GM23338 (cell line): ENCODE measurements at places on chromosomes 5 and 9. TPM values are rescaled to one million over a fixed set of nuclear protein-coding genes. Genes with fewer than 3 reads are reported as not detected.

- H3K36me3 ChIP-seq, result no peaks in the 10 kb centered on the region
- no peaks in the 10 kb centered on the region for H3K27me3 ChIP-seq
- no peak overlapping the region for H3K27ac ChIP-seq
- peaks cover 24% of the 10 kb centered on the region for H3K4me1 ChIP-seq
- DNase-seq, result no peak
Measured at GRCh38 chr9:80380301-80380700, 808.5 kb downstream of the TLE4 start.

PCDHB6 gene
- 0.11 and 0.17 TPM in 2 replicates for polyA plus RNA-seq

SPINK5 gene
- 6.9 and 8.8 TPM in 2 replicates for polyA plus RNA-seq

GRCh38 chr9:91682806-91683205 is 259.2 kb upstream of the NFIL3 start:
- DNase-seq, result no peak
- no peak overlapping the region for H3K4me3 ChIP-seq
- no peaks in the 10 kb centered on the region for H3K36me3 ChIP-seq
- peaks cover 10% of the 10 kb centered on the region; the same call in 1 of the 2 replicates for H3K4me1 ChIP-seq
- no peak overlapping the region for H3K27ac ChIP-seq

KIF2A gene
- polyA plus RNA-seq, result 98.7 and 122 TPM in 2 replicates

- no peaks in the 10 kb centered on the region for H3K4me1 ChIP-seq
- H3K27ac ChIP-seq, result no peak overlapping the region
- no peak for DNase-seq
- H3K36me3 ChIP-seq, result no peaks in the 10 kb centered on the region
- no peaks in the 10 kb centered on the region for H3K27me3 ChIP-seq
Measured at GRCh38 chr5:20029266-20029665, 41.3 kb upstream of the CDH18 start.

PNPLA7 gene
- 0.28 and 0.45 TPM in 2 replicates for polyA plus RNA-seq

- H3K4me3 ChIP-seq, result 0 out of 2 replicates have a peak overlapping the region, but pooled peaks have one; percentile 18
- no peak overlapping the region for H3K27ac ChIP-seq
- peaks cover 87% of the 10 kb centered on the region for H3K27me3 ChIP-seq
- no peak for DNase-seq
- H3K4me1 ChIP-seq, result peaks cover 13% of the 10 kb centered on the region
- no peaks in the 10 kb centered on the region for H3K36me3 ChIP-seq
Measured at GRCh38 chr9:68515326-68516017, 25.2 kb downstream of the TMEM252 start.

- no peaks in the 10 kb centered on the region for H3K27me3 ChIP-seq
- H3K4me3 ChIP-seq, result no peak overlapping the region
- H3K27ac ChIP-seq, result no peak overlapping the region
- no peaks in the 10 kb centered on the region for H3K36me3 ChIP-seq
Measured at GRCh38 chr5:80905405-80905804, 54.8 kb upstream of the RASGRF2 start.

PCDHB12 gene
- 0.80 and 1.3 TPM in 2 replicates for polyA plus RNA-seq

MSX2 gene
- 0.37 and 0.47 TPM in 2 replicates for polyA plus RNA-seq

TRIO gene
- 13.8 and 14.9 TPM in 2 replicates for polyA plus RNA-seq

BNC2 gene
- 9.9 and 12.7 TPM in 2 replicates for polyA plus RNA-seq

DNA sequence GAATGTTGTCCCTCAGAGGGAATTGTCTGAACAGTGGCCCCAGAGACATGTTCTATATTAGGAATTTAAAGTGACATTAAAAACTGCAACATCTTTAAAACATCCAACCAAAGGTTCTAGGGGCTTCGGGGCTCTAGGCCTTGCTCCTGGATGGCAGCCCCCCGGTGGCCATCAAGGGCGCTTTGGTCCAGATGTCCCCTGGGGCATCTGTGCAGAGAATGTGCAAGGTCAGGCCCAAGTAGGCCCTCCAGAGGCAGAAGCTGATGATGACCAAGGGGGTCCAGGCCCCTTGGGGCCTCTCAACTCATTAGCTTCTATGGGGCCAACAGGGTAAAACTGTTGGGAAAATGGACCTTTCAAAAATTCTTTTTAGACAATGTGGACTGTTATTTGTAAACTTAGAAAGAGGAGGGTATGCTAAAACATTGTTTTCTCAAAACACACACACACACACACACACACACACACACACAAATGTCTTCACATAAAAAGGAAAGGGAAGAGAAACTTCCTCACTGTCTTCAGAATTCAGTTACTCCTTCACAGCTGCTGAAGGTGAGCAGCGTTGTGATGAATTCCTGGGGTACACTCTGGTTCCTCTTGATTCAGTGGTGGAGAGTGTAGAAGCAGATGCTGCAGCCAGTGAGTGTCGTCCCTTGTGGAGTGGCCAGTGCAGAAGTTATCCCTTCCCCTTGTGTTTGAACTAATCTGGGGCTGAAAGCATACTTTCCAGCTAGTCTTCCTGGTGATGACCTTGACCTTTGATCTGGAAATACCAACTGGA is 125.2 kb downstream of the WDR41 start:
- no peaks in the 10 kb centered on the region for H3K27me3 ChIP-seq
- no peak overlapping the region for H3K4me3 ChIP-seq
- DNase-seq, result peak; percentile 39
- H3K36me3 ChIP-seq, result no peaks in the 10 kb centered on the region
- no peak overlapping the region for H3K27ac ChIP-seq

- no peak overlapping the region for H3K4me3 ChIP-seq
- peak; percentile 92 for DNase-seq
- H3K27ac ChIP-seq, result no peak overlapping the region
- H3K4me1 ChIP-seq, result peaks cover 4% of the 10 kb centered on the region
- no peaks in the 10 kb centered on the region for H3K27me3 ChIP-seq
Measured at GRCh38 chr9:133742849-133743444, 4.8 kb upstream of the SARDH start.

DNA sequence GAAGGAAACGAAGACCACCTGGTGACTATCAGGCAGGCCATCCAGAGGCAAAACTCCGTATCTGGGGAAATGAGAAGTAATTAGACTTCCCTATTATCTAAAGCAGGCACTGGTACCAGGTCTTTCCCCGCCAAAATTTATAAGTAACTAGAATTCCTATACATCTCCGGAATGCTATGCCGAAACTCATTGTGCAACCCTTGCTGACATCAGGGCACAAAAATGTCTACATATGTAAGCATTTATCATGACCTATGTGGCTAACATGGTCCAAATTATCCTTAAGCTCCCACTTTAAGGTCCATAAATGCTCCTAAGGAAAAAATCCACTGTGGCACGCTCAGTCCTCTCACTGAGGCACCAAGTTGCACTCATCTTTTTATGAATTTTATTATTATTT is 17.8 kb downstream of the ACTL7B start:
- H3K27ac ChIP-seq, result no peak overlapping the region
- H3K4me3 ChIP-seq, result no peak overlapping the region
- no peaks in the 10 kb centered on the region for H3K36me3 ChIP-seq
- no peaks in the 10 kb centered on the region; the same call in 1 of the 2 replicates for H3K4me1 ChIP-seq

SOHLH1 gene
- not detected in 2 replicates for polyA plus RNA-seq

GRCh38 chr5:100824635-100825034 is 78.4 kb downstream of the ST8SIA4 start:
- no peak for DNase-seq
- no peak overlapping the region for H3K27ac ChIP-seq
- H3K4me3 ChIP-seq, result no peak overlapping the region
- H3K4me1 ChIP-seq, result peaks cover 21% of the 10 kb centered on the region
- H3K36me3 ChIP-seq, result no peaks in the 10 kb centered on the region

FAXDC2 gene
- 2.5 and 4.0 TPM in 2 replicates for polyA plus RNA-seq

DNA sequence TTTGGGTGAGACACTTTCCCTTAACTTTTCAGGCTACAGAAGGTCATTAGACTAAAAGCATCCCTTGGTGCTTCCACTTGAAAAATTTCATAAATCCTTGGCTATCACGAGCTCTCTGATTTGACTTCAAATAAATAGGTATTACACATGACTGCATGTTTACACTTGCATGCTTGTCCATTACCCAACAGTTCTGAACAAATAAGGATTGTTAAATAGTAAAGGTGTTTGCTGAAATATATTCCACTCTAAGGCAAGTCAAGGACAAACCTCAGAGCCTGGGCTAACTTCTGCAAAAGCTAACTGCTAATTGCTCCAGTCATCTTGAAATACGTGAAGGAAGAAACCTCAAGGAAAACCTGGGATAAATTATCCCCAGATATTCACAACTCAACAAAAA is 14.5 kb downstream of the FBXW2 start:
- no peak overlapping the region; the same call in 1 of the 2 replicates for H3K27ac ChIP-seq
- H3K4me1 ChIP-seq, result no peaks in the 10 kb centered on the region
- no peaks in the 10 kb centered on the region for H3K27me3 ChIP-seq
- no peak for DNase-seq
- H3K4me3 ChIP-seq, result no peak overlapping the region

DNA sequence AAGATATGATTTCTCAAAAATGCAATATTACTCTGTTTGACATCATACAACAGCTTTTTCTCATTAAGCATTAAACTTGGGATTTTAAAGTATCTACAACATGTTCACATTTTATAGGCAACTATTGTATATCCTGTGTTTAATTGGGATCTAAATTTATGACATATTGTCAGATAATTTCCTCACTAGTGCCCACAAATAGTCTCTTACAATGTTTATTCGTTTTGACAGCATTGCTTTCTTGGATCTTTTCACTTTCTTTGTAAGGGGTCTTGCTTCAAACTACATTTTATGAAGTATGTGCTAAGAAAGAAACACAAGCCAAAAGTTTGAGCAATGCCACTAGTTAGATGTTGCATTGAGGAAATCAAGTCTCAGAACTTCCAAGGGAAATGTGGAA is 285.1 kb downstream of the TMEM167A start:
- H3K4me3 ChIP-seq, result no peak overlapping the region
- no peak for DNase-seq
- no peaks in the 10 kb centered on the region for H3K27me3 ChIP-seq
- H3K36me3 ChIP-seq, result no peaks in the 10 kb centered on the region
- H3K27ac ChIP-seq, result no peak overlapping the region

DNA sequence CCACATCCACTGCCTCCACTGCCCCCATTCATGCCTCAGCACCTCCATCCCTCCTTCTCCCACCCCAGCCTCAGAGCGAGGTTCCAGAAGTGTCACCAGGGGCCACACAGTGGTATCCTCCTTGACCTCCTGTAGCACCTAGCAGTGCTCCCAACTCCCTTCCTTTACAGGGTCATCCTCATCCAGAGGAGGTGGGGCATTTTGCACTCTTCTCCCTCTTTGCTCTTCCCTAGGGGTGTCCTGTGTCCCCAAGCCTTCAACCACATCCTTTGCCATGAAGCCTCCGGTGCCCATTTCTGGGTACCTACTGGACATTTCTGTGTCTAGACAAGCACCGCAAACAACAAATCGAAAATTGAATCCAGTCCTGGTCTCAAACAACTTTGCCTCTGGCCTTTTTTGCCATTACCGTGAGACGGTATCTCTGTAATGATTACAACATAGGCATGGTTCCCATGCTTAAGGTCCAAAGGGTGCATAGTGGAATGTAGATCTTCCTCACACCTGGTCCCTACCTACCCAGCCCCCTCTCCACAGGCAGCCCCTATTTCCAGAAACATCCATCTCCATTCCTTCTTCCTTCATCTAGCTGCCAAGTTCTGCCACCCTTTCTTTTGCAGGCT is 17.6 kb downstream of the WWC1 start:
- H3K27ac ChIP-seq, result no peak overlapping the region
- no peaks in the 10 kb centered on the region for H3K36me3 ChIP-seq
- DNase-seq, result no peak
- peaks cover 10% of the 10 kb centered on the region for H3K27me3 ChIP-seq

- H3K36me3 ChIP-seq, result peaks cover 14% of the 10 kb centered on the region
- H3K4me1 ChIP-seq, result peaks cover 10% of the 10 kb centered on the region; the same call in 1 of the 2 replicates
- peak overlapping the region; percentile 66 for H3K4me3 ChIP-seq
- DNase-seq, result no peak
- H3K27ac ChIP-seq, result no peak overlapping the region
Measured at GRCh38 chr5:181224390-181225229, 1.5 kb downstream of the TRIM41 start.

ACOT12 gene
- polyA plus RNA-seq, result 0.15 and 0.54 TPM in 2 replicates

FBN2 gene
- polyA plus RNA-seq, result 2.6 and 2.8 TPM in 2 replicates

- no peak overlapping the region; the same call in 1 of the 2 replicates for H3K27ac ChIP-seq
- H3K4me1 ChIP-seq, result no peaks in the 10 kb centered on the region; the same call in 1 of the 2 replicates
- H3K4me3 ChIP-seq, result no peak overlapping the region
- DNase-seq, result no peak
- no peaks in the 10 kb centered on the region for H3K27me3 ChIP-seq
Measured at GRCh38 chr5:133963493-133964128, 4.8 kb downstream of the C5orf15 start.

DNA sequence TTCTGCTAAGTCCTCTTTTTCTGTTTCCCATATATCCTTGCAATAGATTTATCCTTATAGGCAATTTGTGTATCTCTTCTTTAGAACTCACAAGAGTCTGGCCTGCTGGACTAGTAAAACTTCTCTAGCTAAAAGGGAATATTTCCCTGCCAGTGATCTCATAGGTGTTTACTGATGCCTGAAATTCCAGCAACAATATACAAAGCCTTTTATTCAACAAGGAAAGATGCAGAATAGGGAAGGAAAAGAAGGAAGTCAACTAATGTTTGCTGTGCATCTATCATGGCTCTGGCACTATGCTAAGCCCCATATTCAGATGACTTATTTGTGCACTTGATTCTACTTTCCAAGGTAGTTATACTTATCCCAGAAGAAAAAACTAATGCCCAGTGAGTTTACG is 160.0 kb upstream of the DMRTA1 start:
- no peak overlapping the region for H3K4me3 ChIP-seq
- no peak overlapping the region for H3K27ac ChIP-seq
- H3K36me3 ChIP-seq, result no peaks in the 10 kb centered on the region
- H3K27me3 ChIP-seq, result no peaks in the 10 kb centered on the region
- no peak for DNase-seq
- no peaks in the 10 kb centered on the region for H3K4me1 ChIP-seq

DNA sequence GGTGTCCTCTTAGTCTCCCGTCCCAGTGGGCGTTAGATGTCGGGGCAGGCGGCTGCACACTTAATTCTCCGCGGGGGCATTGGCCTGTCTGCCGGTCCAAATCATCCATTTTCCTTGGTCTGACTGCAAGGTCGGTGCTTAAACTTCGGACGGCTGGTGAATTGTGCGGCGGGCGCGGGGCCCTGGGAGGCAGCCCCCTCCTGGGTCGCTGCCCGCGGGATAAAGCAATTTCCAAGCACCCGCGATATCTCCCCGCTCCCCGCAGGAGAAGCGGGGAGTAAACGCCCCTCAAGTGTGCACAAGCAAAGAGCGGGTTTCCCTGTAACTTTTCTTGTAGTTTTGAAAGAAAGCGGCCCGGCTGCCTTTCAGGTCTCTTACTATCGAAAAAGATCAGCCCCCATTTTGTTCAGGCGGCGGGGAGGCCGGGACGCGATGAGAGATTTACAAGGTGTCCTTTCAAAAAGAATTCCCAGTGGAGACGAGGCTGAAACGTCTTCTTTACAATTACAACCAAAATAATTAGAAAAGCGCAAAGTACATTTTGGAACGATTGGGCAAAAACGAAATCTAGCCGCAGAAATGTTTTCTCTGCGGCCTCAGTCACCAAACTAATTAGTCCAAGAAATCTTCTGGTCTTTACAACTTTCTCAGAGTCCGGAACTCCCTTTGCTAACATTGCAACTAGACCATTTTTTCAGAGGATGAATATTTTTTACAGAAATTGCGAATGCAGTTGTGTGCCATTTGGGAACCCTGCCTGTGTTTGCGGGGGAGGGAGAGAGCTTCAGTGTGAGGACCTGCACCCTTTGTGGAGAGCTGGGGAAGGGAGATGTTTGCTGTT is 1.8 kb downstream of the IRX1 start:
- H3K4me3 ChIP-seq, result peak overlapping the region; percentile 55
- no peak overlapping the region for H3K27ac ChIP-seq
- no peaks in the 10 kb centered on the region for H3K36me3 ChIP-seq
- peak; percentile 48 for DNase-seq
